Upper lobe of left lung (tissue), 6 donors: ENCODE measurements at places on chromosomes 3 and 15. TPM values are rescaled to one million over a fixed set of nuclear protein-coding genes. Genes with fewer than 3 reads are reported as not detected.

DNA sequence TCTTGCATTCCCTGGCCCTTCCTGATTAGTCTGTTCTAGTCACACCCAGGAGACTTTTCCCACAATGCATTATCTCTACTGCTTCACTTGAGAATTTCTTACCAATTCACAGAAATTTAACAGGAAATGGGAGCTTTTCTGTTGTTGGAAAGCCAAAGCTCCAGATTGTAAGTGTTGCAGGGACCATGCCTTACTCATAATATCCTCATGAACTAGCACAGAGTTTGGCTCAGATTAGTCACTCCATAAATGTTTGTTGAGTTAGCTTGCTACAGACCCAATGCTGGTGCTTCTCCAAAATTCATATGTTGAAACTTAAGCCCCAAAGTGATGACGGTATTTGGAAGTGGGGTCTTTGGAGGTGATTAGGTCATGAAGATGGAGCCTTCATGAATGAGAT, 232.6 kb downstream of the GAP43 start:
- no peak for DNase-seq

GRCh38 chr3:123586131-123586530, 1.3 kb upstream of the HACD2 start:
- DNase-seq: peak; percentile 49

GRCh38 chr3:123546133-123546755, 38.6 kb downstream of the HACD2 start:
- DNase-seq: no peak

GRCh38 chr15:88250826-88251225, 5.7 kb downstream of the NTRK3 start:
- DNase-seq: no peak

- DNase-seq: no peak
Observed at GRCh38 chr3:27360113-27361078, 8.8 kb downstream of the NEK10 start.

GRCh38 chr3:158350971-158351370, 220.0 kb upstream of the MLF1 start:
- DNase-seq: no peak

DNA sequence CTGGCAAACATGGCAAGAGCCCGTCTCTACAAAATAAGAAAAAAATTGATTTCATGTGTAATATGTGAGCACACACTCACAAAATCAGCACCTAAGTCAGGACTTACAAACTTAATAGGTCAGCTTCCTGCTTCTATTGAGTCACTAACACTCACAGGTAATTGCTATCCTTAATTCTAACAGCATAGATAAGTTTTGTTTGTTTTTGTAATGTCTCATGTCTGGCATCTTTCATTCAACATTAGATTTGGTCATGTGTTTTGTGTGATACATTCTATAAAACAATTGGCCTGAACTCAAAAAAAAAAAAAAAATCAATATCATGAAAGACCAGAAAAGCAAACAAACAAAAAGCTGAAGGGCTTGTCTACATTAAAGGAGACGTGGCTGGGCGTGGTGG, 564.7 kb downstream of the AGBL1 start:
- DNase-seq: no peak

- no peak for DNase-seq
Observed at GRCh38 chr15:31458596-31459399, 132.2 kb downstream of the KLF13 start.

GRCh38 chr3:1191026-1191425, 98.2 kb downstream of the CNTN6 start:
- DNase-seq: no peak

DNA sequence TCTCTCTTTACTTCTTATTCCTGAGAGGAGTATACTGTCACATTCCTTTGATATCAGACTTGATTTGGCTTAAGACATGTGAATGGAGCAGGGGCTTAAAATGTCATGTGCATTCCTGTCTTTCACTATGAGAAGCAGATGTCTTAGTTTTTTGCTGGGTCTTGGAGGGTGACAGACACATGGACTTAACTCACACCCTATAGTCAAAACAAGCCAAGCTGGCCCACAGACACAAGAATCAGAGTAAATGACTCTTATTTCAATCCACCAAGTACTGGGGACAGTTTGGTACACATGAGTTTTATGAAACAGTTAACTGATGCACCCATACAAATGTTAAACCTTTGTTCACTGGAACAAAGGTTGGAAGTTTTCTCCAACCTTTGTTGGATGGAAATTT, 1024.1 kb upstream of the CFAP20DC start:
- DNase-seq: no peak

DNA sequence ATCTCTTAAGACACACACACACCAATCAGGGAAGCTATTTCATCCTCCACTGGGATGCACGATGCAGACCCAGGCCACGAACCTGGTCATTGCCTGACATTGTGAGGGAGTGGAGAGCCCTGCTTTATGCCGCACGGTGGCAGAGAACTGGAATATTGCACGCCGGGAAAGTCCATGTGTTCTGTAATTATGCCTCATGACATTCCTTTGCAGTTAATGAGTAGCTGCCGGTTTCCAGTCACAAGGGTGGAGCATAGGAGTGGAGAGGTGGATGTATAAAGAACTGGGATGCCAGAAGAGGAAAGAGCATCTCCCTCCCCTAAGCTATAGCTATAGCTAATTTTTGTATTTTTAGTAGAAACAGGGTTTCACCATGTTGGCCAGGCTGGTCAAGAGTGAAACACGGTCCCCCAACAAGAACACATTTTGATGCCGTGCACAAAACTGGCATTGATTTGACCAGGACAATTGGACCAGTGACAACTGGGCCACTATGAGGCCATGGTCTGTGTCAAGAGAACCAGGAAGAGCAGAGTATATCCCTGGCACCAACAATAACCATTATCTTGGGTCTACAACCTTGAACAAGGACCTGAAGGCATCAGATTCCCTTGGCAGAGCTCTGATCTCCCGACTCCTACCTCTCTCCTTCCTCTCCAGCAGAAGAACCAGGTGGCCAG, 51.4 kb downstream of the SH3BP5 start:
- DNase-seq: no peak

GRCh38 chr3:107806021-107806420, 283.3 kb downstream of the BBX start:
- DNase-seq: no peak

- no peak for DNase-seq
Observed at GRCh38 chr15:87207990-87208580, 1048.5 kb downstream of the NTRK3 start.

DNA sequence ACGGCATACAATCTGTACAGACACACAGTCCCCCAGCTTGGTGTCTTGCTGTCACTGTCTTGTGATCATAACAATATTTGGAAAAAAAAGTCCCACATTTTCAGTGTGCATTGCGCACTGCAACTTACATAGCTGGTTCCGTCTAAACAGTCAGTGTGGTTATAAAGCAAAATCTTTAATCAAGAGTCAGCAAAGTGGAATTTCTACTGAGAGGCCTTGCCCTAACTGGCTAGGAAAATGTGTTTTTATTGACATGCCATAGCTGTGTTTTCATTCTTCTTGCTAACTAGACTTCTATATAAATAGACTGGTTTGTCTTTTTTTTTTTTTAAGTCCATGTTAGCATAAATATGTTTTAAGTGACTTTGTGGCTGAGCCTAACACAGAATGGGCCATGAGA, 174.8 kb downstream of the POLR2M start:
- DNase-seq: no peak

The CCR5 gene
- 3.1 TPM for total RNA-seq

The RBP2 gene
- total RNA-seq: not detected

The CD80 gene
- 26.4 TPM for total RNA-seq

The CCDC39 gene
- 18.2 TPM for total RNA-seq

The COL8A1 gene
- total RNA-seq: 209 TPM

The NOP10 gene
- total RNA-seq: 83.3 TPM

The CEP70 gene
- total RNA-seq: 121 TPM

The CFAP161 gene
- total RNA-seq: 1.2 TPM

The GOLGA8J gene
- not detected for total RNA-seq

The MYRIP gene
- 1.8 TPM for total RNA-seq

The TUSC7 gene
- not detected for total RNA-seq

The ARGFX gene
- not detected for total RNA-seq
